T-cell (primary cell): ENCODE measurements at places on chromosomes 11 and 22. TPM values are rescaled to one million over a fixed set of nuclear protein-coding genes. Genes with fewer than 3 reads are reported as not detected.

- H3K36me3 ChIP-seq: no peaks in the 10 kb centered on the region
- H3K27ac ChIP-seq: no peak overlapping the region
- H3K27me3 ChIP-seq: peaks cover 2% of the 10 kb centered on the region
- no peak for DNase-seq
These were observed 88.1 kb downstream of the TEAD1 start for GRCh38 chr11:12762278-12762677.

The MS4A12 gene
- total RNA-seq: not detected

DNA sequence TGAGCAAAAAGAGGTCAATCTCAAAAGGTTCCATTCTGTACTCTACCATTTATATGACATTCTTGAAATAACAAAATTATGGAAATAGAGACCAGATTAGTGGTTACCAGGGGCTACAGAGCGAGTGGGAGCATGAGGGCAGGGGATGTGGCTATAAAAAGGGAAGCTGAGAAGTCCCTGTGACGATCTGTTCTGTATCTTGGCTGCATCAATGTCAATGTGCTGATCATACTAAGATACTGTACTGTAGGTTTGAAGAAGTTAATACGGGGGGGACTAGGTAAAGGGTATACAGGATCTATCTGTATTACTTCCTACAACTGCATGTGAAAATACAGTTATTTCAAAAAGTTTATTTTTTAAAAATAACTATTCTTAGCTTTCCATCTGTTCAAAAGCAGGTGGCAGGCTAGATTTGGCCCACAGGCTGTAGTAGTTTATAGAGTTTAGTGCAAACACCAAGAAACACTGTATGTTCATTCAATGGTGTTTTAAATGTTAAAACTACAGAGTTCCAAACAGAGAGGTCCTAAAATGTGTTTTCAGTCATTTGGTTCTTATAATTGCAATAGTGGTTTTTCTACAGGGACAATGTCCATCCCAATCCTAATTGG lies 78.2 kb downstream of the SMCO4 start:
- H3K4me1 ChIP-seq: no peaks in the 10 kb centered on the region
- H3K36me3 ChIP-seq: no peaks in the 10 kb centered on the region
- DNase-seq: no peak

GRCh38 chr11:20342347-20343141 lies 21.0 kb upstream of the HTATIP2 start:
- no peaks in the 10 kb centered on the region for H3K36me3 ChIP-seq
- DNase-seq: no peak
- H3K27ac ChIP-seq: no peak overlapping the region
- peaks cover 2% of the 10 kb centered on the region for H3K4me1 ChIP-seq
- no peak overlapping the region for H3K4me3 ChIP-seq
- H3K27me3 ChIP-seq: peaks cover 22% of the 10 kb centered on the region

GRCh38 chr11:106420048-106420665 lies 342.7 kb downstream of the AASDHPPT start:
- DNase-seq: no peak
- H3K27me3 ChIP-seq: no peaks in the 10 kb centered on the region
- no peak overlapping the region for H3K4me3 ChIP-seq
- H3K36me3 ChIP-seq: no peaks in the 10 kb centered on the region
- no peaks in the 10 kb centered on the region for H3K4me1 ChIP-seq
- no peak overlapping the region for H3K27ac ChIP-seq

GRCh38 chr11:85682330-85683305 lies 3.4 kb downstream of the CCDC89 start:
- H3K27me3 ChIP-seq: peaks cover 8% of the 10 kb centered on the region
- peak; percentile 55 for DNase-seq
- peak overlapping the region; percentile 77 for H3K4me3 ChIP-seq
- peak overlapping the region; percentile 60 for H3K27ac ChIP-seq
- H3K4me1 ChIP-seq: peaks cover 6% of the 10 kb centered on the region
- H3K36me3 ChIP-seq: no peaks in the 10 kb centered on the region

The UCP3 gene
- 5.9 TPM for total RNA-seq

- DNase-seq: no peak
- no peaks in the 10 kb centered on the region for H3K36me3 ChIP-seq
- no peaks in the 10 kb centered on the region for H3K27me3 ChIP-seq
These were observed 21.2 kb upstream of the OR10A5 start for GRCh38 chr11:6824136-6824823.

The MRGPRX4 gene
- not detected for total RNA-seq

GRCh38 chr11:8792710-8793109 lies 110.1 kb downstream of the RPL27A start:
- no peak overlapping the region for H3K4me3 ChIP-seq
- no peaks in the 10 kb centered on the region for H3K4me1 ChIP-seq
- H3K36me3 ChIP-seq: no peaks in the 10 kb centered on the region
- H3K27ac ChIP-seq: no peak overlapping the region
- H3K27me3 ChIP-seq: no peaks in the 10 kb centered on the region

DNA sequence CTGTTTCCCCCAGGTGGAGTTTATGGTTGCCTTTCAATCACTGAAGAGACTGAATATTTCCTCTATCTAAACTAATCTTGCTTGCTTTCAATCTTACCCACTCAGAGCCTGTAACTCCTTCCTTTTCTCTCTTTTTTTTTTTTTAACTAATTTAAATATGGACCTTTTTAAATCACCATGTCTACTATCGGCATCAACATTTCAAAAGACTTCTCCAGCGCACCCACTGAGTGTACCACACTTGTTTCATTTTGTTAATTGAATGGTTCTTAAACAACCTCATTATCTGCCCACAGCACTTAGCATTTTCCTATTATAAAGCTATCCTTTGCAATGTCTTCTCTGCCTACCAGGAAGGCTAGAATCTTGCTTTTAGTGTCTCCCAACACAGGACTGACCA lies 1212.5 kb downstream of the LRRC4C start:
- H3K27me3 ChIP-seq: no peaks in the 10 kb centered on the region
- no peak for DNase-seq
- H3K27ac ChIP-seq: no peak overlapping the region
- no peaks in the 10 kb centered on the region for H3K4me1 ChIP-seq
- H3K36me3 ChIP-seq: no peaks in the 10 kb centered on the region

The FGF4 gene
- not detected for total RNA-seq

DNA sequence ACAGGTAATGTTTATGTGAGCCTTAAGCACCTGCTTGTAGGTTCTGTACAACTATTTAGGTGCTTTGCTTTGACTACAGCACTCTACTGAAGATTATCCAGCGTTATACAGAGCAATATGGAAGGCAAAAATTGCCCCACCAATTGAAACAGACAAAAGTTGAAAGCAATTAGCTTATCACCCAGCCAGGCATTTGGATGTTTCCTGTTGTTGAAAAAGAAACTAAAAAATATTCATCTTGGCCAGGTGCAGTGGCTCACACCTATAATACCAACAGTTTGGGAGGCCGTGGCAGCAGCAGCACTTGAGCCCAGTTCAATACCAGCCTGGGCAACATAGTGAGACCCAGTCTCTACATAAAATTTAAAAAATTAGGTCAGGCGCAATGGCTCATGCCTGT lies 18.5 kb downstream of the ATL3 start:
- H3K27me3 ChIP-seq: no peaks in the 10 kb centered on the region
- H3K36me3 ChIP-seq: peaks cover 10% of the 10 kb centered on the region
- DNase-seq: no peak

The BDNF gene
- not detected for total RNA-seq

The SLC16A8 gene
- total RNA-seq: 0.19 TPM

DNA sequence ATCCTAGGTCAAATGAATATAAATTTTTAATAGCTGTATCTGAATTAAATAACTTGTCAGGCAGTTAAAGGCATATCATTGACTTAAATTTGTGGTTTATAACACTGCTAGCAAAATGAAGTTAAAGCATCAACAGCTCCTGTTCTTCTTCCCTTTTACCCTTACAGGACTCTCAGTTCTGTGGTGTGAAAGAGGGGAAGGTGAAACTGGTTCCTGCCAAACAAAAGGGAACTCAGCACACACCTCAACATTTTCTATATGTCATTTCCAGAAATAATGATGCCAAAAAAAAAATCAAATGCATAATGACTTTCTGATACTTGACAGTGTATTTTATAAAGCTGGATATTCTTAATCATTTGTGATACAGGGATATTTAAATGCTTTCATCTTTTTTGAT lies 21.2 kb downstream of the ARL14EP start:
- H3K27me3 ChIP-seq: no peaks in the 10 kb centered on the region
- no peak overlapping the region for H3K27ac ChIP-seq
- no peak overlapping the region for H3K4me3 ChIP-seq
- no peak for DNase-seq
- no peaks in the 10 kb centered on the region for H3K4me1 ChIP-seq
